Inflammatory macrophage treated with lipopolysaccharide for 4 hours (primary cell): ENCODE measurements at places on chromosomes 7 and 10.
A peak's percentile ranks its signal among the peaks of the same experiment; 100 is the strongest.

DNA sequence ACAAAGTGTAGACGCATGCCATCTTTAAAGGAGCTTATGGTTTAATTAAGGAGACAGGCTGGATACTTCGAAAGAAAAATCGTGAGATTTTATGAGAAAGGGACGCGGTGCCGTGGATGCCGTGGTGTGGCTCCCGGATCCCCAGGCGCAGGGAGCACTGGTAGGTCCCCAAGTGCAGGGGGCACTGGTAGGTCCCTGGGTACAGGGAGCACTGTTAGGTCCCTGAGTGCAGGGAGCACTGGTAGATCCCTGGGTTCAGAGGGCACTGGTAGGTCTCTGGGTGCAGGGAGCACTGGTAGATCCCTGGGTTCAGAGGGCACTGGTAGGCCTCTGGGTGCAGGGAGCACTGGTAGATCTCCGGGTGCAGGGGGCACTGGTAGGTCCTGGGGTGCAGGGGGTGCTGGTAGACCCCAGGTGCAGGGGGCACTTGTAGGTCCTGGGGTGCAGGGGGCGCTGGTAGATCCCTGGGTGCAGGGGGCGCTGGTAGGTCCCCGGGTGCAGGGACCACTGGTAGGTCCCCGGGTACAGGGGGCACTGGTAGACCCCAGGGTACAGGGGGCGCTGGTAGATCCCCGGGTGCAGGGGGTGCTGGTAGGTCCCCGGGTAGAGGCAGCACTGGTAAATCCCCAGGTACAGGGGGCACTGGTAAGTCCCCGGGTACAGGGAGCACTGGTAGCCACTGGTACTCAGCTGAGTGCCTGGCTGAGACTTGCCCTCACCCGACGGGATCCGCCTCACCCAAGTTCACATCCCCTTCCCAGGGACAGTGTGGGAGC is 14.1 kb downstream of the PRKAG2 start:
- DNase-seq, result no peak

GRCh38 chr7:117827862-117828261 is 45.4 kb downstream of the CTTNBP2 start:
- no peak for DNase-seq

DNA sequence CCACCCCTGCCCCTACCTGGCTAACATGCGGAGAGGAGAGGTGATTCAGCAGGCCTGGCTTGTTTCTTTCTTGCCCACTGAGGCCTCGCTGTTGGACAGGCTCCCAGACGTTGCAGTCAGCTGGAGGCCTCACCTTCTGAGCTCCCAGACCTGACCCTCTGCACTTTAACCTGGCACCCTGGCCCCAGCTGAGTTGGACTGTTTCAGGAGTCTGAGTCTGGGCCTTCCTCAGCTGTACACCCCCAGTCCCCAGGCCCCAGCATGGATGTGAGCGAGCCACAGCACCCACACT is 35.0 kb downstream of the UNC5B start:
- no peak for DNase-seq

- peak; percentile 97 for DNase-seq
These were observed 1.0 kb upstream of the LYZL2 start for GRCh38 chr10:30630571-30630970.

DNA sequence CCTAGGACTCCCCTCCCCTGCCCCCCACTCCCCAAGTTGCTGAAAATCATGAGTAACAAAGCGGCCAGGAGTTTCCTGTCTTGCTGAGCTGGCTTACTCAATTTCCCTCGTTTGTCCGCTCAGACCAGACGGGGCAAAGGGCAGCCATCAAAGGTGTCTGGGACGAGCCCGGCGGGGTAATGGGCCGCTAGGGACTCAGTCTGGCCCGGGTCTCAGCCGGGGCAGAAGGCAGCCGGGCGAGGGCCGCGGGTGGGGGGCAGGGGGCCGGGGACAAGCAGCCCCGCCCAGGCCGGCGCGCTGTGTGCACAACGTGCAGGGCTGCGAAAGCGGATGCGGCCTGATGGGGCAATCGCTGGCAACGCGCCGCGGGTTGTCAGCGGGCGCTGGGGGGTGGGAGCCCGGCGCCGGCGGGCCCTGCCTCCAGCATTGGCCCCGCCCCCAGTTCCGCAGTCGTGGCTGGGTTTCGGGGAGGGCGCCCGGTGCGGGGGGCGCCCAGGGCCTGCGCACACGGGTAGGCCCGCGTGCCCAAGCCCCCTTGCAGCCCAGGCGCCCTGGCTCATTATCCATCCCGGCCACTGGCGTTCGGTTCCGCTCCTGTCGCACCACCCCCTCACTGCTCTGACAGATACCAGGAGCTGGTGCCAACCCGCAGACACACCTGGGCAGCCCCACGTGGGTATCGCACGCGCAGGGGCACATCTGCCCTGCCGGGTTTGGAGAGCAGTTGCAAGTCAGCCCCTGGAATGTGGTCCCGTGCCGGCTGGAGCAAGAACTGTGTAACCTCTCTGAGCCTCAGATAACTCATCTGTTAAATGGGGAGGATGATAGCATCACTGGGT is 35.1 kb downstream of the DNAJB12 start:
- peak; percentile 92 for DNase-seq

DNA sequence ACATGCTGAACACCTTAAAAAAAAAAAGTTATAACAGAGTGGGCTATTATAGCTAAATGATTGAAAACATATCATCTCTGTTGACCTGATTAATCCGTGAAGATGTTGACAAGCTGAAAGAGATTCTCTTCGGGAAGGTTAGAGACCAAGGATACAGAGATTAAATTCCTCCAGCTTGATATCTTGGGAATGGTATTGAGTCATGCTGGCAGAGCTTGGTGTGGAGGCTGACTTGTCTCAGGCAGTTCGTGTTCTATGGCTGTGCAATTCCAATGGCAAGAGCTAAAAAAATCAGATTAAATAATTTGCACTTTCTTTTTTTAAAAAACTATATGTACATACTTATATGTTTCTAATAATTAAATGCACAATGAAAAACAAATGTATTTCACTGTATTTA is 24.9 kb upstream of the CACNA2D1 start:
- no peak for DNase-seq

DNA sequence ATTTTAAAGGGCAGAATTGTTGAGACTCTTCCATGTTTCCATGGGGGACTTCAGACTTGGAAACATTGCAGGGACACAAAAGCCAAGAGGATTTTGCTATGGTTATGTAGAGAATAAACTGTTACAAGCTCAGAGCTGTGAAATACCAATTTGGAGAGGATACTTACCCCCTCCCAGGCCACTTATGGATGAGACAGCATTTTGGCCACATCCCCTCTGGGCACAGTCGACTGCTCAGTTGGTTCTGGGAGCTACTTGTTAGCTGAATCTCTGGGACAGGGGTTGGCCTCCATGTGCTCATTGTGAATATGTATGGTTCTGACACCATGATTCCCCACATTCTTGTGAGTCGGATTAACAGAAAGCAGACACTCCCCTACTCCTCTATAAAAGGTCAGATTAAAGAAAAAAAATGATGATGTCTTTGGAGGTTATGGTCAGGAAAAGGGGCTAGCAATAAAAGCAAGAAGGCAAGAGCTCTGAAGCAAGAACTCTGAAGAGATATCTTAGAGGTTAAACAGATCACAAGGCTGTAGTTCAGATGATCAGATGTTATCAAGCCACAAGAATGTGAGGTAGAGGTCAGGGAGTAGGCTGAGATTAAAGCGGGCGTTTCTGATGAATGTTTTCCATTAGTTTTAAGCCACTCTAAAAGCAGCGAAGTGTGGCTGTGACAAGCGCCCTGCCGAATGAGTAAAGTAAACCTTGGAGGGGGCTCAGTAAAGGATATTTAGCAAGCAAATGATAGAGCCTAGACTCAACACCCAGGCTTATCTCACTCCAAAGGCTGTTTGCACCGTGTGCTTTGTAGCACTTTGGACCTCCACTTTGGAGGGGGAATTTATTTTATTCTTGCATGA is 17.2 kb downstream of the STAMBPL1 start:
- DNase-seq, result no peak

DNA sequence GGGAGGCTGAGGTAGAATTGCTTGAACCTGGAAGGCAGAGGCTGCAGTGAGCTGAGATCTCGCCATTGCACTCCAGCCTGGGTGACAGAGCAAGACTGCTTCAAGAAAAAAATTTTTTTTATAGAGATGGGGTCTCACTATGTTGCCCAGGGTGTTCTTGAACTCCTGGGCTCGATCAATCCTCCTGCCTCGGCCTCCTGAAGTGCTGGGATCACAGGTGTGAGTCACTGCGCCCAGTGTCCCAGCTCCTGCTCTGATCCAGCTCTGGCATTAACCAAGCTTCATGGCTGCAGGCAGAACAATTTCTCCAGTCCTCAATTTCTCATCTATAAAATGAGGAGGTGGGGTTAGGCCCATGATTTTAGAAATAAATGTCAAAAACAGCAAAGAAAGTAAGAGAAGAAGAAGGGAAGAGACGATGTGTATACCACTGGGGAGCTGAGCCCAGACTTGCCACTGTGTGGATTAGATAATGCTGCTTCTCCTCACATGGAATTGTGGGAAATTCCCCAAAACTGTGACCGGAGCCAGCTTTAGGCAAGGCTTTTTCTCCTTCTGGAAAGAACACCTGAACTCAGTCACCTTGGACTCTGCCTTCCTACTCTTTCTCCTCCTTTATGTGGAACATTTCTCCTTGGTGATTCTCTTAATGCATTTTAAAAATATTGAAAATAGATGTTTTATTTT is 25.5 kb downstream of the IL15RA start:
- DNase-seq, result no peak
